ENCODE measurements at places on chromosomes 13 and 19.

DNA sequence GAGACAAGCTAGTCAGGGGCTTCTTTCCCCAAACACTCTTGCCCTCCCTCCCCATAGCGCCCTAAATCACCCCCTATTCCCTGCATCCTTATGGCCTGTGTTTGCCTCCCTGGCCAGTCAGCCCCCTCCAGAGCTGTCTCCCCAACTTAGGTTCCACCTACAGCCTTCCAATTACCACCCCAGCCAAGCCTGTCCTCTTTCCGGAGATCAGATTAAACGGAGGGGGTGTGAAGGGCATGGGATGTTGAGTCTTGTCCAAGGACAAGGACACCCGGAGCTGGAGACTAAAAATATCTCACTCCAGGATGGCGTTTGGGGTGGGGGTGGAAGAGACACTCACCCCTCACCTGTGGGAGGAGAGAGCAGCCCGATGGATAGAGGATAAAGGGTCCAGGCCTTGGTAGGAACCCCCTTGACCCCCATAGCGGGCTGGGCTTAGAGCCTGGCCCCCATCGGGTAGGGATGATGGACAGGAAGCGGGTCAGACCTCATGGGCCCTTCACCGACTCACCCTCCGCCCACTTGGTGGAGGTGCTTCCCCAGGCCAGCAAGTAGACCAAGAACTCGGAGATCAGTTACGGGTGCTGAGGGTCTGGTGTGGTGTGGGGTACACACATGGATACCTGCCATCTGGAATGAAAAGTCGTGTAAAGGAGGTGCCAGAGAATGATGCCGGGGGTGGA is 6.0 kb downstream of the ZNF865 start:
- DNase-seq = no peak

DNA sequence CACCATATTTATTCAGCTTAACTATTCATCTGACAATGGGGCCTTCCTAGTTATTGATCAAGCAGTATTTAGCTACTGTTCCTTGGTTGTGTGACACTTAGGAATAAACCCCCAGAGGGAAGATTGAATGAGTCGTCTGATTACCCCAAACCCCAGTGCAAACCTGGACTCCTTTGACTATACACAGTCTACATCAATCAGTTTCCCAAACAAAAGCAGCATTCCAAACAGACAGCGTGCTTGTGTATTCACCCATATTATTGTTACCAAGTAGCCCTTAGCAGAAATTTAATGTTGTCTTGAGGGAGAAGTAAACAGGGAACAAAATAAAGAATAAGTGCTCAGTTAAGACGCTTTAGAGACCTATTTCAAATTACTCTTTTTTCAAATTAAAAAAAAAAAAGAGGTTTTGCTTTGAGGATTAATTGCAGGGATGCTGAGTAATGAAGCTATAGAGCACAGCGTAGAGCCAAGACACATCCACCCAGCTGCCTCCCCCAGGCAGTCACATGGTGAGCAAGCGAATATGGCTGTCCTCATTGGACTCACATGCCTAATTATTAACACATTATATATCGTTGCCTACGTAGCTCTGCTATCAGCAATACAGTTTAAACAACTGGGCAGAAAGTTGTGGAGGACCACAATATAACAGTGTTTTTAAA is 14.7 kb upstream of the B3GLCT start:
- DNase-seq = no peak

DNA sequence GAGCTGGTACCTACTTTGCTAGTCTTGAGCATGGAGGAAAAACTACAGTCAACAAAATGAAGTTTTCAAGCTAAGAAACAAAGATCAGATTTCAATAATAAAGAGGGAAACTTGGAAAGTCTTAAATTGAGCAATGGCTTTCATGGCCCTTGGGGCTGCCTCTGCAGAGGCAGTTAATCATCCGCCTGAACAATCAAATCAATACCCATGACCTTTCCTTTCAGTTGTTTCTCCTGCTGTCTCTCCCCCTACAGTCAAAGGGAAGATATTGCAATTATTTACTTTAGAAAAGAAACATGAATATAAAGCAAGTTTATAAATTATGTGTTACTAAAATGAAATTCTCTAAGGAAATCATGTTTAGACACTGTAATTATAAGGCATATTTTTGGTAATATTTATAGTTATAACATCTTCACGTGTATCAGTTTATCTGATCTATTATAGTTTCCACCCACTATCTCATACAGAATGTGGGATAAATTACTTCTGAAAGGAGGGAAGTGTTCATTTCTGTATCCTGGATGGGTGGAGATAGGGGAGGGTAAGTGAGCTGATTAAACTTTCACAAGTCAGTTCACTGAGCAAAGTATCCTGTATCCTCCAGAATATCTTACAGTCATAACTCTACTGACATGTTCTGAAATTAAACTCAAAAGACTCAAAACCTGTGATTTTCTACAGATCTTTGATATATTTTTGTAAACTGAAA is 72.4 kb upstream of the TSC22D1 start:
- DNase-seq = peak; percentile 25

- no peak for DNase-seq
Observed at GRCh38 chr13:112719016-112719415, 29.2 kb downstream of the ATP11A start.

DNA sequence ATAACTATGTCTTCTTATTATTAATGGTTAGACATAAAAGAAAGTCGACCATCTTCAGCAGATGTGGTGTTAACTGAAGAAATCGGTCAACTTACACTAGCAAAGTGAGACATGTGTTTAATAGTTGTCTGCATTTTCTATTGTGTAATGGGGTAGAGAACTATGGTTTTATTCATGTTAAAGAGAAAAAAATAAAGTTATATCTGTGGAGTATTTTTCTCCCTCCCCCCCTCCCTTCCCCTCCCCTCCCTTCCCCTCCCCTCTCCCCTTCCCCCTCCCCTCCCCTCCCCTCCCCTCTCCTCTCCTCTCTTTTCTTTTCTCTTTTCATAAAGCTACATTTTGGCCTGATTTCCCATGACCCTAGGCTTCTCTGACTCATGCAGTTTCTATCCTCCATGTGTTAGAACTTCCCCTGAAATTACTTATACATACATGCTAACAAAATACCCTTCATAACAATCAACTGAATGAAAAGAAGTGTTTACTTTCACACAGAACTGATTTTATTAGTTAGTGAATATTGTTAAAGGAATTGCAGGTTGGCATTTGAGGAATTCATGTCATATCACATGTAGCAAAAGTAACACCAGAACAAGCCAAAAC is 1431.0 kb upstream of the ATXN8OS start:
- no peak for DNase-seq

GRCh38 chr19:10299545-10300458 is 9.8 kb downstream of the ZGLP1 start:
- no peak for DNase-seq

GRCh38 chr19:47271949-47272348 is 2.7 kb upstream of the INAFM1 start:
- DNase-seq = no peak

DNA sequence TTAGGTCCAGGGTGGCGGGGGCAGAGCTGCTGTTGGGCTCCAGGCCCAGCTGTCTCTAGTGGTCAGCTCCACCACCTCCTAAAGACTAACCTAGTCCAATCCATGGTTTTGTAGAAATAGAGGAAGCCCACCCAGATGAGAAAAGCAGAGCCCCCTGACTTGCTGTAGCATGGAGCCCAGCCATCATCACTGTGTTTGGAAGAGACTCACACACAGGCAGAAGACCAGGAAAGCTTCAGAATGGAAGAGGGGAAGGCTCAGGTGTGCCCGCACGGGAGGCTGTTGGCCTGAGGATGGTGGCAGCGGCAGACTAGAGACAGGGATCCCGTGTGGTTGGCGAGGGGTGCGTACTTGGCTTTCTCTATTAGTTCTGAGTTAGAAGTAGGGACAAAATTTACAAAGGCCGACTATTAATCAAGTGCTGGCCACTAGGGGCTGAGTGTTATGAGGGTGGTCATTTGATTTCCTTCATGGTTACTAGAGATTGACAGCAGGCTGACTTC is 193.2 kb upstream of the SOX1 start:
- no peak for DNase-seq

GRCh38 chr13:75704194-75704926 is 68.2 kb downstream of the LMO7 start:
- DNase-seq = peak; percentile 89
